Epithelial cell of umbilical artery (primary cell): ENCODE measurements at places on chromosomes 1 and 21. TPM values are rescaled to one million over a fixed set of nuclear protein-coding genes. Genes with fewer than 3 reads are reported as not detected.

CD1E gene
- total RNA-seq = not detected in 2 replicates

FCRL2 gene
- not detected in 2 replicates for total RNA-seq

SERINC2 gene
- 1.2 and 2.9 TPM in 2 replicates for total RNA-seq

CBR3 gene
- total RNA-seq = 11.0 and 17.3 TPM in 2 replicates

PTPRU gene
- total RNA-seq = 4.2 and 5.3 TPM in 2 replicates
